NCI-H1930 (cell line): ENCODE measurements at places on chromosomes 11 and 22.

DNA sequence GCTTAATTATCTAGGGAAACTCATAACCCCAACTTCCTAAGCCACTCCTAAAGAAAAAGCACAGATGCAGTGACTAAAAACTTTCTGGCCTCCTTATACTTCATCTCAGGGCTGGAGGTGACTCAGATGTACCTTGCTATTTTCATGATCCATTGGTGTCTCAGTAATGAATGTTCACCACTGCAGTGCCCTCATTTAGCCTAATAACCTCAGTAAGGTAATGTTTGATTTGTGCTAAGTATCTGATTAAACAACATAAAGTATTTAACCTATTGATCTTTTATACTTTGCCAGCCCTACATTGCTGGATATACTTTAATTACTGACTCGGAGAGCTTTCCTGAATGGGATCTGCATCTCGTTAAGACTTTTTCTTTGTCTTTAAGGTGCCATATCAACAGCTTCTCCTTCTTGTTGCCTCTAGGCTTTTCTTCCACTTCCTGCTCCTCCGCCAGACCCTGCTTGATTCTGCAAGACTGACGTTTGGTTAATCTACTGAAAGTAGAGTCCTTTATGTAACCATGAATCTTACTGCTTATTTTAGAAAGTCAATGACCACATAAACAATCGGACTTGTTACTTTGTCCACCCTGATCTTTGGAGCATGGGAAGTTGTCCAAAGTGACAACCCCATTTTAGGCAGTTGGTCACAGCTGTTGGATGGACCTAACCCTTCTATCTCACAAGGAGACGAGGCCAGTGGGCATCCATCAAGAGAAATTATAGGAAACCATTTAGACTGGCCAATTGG is 303.0 kb downstream of the ST3GAL4 start:
- no peak for DNase-seq

- peak; percentile 76 for DNase-seq
Observed at GRCh38 chr11:122097419-122098001, 18.5 kb downstream of the BLID start.

GRCh38 chr11:121105481-121106195 is 4.6 kb downstream of the TECTA start:
- DNase-seq, result no peak

DNA sequence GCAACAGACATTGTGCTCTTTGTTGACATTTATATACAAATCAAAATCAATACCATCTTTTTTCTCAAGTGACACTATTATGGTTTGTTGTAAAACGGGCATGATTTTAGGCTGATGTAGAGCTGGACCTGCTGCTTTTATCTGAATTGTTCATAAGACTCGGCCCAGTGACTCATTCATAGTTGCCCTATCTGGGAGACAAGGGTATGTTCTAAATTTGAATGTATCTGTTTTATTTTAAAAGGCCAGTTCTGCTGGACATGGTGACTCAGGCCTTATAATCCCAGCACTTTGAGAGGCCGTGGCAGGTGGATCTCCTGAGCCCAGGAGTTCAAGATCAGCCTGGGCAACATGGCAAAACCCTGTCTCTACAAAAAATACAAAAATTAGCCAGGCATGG is 39.3 kb downstream of the CEP295 start:
- DNase-seq, result no peak

- no peak for DNase-seq
Observed at GRCh38 chr11:43962383-43963278, 20.2 kb downstream of the C11orf96 start.
